KBM-7 (cell line): ENCODE measurements at places on chromosomes 3 and 15.

- no peak for DNase-seq
Observed at GRCh38 chr3:160564949-160565441, 376 bp downstream of the KPNA4 start.

DNA sequence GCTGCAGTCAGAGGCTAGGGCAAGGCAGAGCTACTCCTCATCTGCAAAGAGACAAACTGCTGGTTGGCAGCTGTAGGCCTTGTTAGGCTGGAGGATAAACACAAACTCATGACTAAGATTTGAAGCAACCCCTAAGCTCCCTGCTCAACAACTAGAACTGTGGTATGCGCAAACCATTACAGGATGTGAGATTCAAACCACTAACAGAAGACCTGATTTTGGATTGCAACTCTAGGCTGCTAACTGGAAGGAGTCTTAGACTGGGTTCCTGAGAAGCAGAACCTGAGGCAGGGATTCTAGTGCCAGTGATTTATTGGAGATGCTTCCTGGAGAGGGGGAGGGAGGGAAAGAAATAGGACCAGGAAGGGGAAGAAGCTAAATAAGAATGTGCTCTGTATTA lies 22.5 kb downstream of the CCR4 start:
- DNase-seq, result no peak

DNA sequence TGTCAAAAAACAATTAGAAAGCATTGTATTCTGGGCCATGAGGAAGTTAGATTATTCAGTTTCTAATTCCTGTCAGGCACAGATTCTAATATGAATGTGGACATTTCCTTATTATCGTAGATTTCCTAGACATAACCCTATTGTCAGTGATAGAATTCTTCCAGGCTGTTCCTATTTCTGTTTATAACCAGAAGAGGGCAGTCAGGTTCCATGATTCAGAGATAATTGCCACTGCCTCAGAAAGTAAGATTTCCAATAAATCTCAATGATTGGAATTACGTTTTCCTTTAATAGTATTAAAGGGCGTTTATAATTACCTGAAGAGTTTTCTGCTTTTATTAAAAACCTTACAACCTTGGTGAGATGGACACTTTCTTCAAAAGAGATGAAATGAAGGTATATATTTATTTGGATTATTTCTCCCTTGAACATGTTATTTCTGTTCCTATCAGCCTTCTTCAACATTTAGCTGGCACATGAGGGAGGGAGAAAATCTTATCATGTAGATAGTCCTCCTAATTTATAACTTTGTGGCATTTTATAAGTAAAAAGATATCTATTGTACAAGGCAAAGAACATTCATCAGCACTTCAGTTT lies 439.2 kb downstream of the MCTP2 start:
- DNase-seq, result peak; percentile 49

DNA sequence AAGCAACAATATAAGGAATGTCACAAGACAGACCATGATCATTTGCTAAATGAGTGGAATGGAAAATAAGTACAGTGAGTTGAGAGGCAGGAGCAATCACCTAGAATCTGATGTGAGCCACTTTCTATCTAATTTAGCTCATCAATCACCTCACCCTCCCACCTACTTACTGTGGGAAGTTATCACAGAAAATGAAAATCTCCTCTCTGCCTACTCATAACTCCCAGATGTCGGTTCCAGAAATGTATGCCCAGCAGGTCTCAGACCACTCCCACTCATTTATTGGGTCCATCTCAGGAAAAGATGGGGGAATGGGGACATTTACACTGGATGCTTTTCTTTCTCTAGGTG lies 270.9 kb downstream of the FHIT start:
- DNase-seq, result no peak

DNA sequence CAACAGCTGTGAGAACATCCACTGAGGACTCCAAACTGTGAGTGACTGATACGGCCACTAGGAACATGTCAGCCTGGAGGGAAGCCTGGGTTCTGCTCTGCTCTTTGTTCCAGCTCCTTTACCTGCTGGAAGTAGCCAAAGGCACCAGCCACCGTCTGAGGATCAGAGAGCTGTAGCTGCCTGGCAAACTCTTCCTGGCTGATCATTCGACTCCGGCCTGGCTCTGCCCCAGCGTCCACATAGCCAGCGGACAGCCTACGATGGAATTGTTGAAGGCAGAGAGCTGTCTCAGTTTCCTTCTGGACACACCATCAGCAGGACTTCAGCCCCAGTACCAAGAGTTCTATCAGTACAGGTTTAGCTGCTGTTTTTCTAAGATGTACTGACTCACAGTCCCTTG lies 5.7 kb downstream of the LPCAT4 start:
- no peak for DNase-seq

DNA sequence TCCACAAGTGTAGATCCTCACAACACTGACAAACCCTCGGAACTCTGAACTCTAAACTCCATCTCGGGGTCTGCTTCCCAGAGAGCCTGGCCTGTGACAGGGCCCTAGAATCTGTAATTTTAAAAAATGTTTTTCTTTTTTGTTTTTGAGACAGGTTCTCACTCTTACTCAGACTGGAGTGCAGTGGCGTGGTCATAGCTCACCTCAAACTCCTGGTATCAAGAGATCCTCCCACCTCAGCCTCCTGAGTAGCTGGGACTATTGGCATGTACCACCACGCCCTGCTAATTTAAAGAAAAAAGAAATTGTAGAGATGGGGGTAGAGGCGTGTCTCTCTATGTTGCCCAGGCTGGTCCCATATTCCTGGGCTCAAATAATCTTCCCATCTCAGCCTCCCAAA lies 26.2 kb downstream of the CRABP1 start:
- DNase-seq, result no peak

- DNase-seq, result no peak
Observed at GRCh38 chr3:45509038-45509767, 85.3 kb upstream of the LIMD1 start.

- no peak for DNase-seq
Observed at GRCh38 chr3:197828-198491, 1.4 kb downstream of the CHL1 start.

- DNase-seq, result no peak
Observed at GRCh38 chr3:102682741-102683140, 247.9 kb downstream of the ZPLD1 start.

GRCh38 chr3:177831361-177831760 lies 634.1 kb upstream of the TBL1XR1 start:
- DNase-seq, result no peak

DNA sequence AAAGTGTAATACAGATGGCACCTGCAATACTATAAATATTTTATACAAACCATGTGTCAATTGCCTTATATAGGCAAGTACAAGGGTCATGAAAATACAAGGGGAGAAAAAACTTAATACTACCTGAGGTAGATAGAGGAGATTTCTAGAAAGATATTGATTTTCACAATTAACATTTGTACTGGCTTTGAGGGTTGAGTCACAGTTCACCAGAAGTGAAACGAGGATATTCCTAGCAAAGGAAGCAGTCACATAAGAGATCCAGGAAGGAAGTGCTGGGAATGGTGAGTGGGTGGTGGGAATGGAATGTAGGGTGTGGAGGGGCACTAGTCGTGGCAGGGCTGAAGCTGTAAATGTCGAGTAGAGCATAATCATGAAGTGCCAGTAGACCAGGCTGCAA lies 108.7 kb downstream of the P2RY1 start:
- DNase-seq, result no peak

- no peak for DNase-seq
Observed at GRCh38 chr3:61414456-61414855, 146.9 kb upstream of the PTPRG start.

GRCh38 chr3:5160940-5161858 lies 26.3 kb upstream of the EDEM1 start:
- DNase-seq, result no peak

DNA sequence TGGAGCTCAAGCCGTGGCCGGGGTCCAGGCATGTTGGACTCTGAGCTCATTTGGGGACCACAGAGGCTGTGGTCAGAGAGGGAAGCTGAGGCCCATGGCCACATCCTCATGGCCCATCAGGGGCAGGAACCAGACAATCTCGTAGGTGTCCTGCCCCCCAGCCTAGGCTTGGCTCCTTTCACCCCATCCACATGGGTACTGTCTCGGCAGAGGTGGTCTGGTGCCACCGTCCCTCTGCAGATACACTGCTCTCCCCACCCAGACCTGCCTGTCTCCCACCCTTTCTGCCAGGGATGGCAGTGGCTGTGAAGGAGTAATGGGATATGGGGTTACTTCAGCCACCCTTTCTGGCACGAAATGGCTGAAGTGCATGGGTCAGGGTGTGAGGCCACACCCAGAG lies 7.9 kb downstream of the PRSS50 start:
- no peak for DNase-seq

GRCh38 chr3:184946917-184947316 lies 135.0 kb downstream of the VPS8 start:
- DNase-seq, result no peak

DNA sequence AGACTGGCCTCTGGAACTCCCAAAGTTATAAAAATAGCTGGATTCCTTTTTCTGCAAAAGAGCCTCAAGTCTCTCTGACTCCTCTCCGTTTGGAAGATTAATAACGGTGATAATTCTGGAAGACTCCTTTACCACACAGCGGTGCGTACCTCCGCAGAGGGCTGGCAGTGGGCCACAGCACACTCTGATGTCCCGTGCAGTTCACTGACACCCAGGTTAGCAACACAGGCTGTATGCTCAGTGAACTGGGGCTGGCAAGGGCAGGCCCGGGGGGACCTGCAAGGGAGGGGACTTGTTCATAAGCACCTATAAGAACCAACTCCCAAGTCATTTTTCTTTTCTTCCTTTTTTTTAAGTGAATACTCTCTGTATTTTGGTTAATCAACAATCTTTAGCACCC lies 120.3 kb upstream of the TJP1 start:
- DNase-seq, result no peak

GRCh38 chr3:194178669-194179068 lies 42.7 kb downstream of the HES1 start:
- DNase-seq, result no peak

DNA sequence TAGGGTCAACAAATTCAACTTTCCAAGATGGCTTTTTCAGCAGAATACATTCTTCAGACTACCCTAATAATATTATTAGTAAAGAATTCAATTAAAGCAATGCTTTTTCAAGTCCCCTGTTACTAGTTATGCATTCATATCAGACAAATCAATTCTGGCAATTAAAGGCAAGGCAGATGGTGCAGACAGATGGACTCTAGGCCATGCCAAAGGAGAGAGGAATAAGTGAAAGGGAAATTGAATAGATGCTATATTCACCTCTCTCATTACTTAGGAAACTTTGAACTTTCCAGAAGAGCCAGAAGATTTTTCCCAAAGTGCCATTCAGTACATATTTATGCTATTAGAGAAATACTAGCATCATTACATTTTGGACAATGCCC lies 487.7 kb upstream of the RASGRP1 start:
- no peak for DNase-seq

- DNase-seq, result no peak
Observed at GRCh38 chr3:178950676-178951075, 120.9 kb downstream of the ZMAT3 start.

- DNase-seq, result peak; percentile 40
Observed at GRCh38 chr3:10992017-10992942, at the start of gene SLC6A1. Gene SLC6A1 (plus strand): TSS chr3:10992748. CDS start chr3:11017212, 24,464 bp downstream.

DNA sequence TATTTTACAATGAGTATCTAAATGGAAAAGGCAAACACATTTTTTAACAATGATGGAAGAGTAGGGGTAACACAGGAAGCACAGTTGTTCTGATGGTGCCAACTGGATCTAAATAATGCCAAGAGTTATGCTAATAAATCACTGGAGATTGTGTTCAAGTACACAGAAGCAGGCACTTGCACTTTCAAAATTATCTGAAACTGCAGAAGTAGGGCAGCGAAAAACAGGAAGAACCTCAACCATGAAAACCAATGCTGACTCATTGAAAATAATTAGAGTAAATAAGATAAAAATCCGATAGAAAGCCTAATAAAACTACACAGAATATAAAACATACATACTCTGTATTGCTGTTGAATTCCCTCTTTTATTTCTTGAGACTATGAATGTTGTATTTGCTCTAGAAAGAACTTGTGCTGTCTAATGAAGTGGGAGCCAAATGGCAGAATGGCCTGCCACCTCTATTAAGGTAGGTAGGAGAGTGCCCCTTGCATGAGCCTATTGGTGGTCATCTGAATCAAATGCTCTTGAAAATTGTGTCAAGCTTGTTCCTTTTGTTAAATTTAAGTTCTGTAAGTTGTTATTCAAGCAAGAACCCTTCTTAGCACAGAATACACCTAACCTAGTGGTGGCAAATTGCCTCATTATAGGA lies 93.7 kb downstream of the ABI3BP start:
- peak; percentile 20 for DNase-seq

GRCh38 chr15:22851513-22851912 lies 13.0 kb downstream of the NIPA2 start:
- no peak for DNase-seq

DNA sequence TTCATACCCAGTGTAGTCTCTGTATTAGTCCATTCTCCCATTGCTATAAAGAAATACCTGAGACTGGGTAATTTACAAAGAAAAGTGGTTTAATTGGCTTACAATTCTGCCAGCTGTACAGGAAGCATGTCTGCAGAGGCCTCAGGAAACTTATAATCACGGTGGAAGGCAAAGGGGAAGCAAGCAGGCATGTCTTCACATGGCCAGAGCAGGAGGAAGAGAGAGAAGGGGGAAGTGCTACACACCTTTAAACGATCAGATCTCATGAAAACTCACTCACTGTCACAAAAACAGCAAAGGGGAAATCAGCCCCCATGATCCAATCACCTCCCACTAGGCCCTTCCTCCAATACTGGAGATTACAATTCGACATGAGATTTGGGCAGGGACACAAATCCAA lies 6.3 kb upstream of the PARP14 start:
- DNase-seq, result peak; percentile 83

DNA sequence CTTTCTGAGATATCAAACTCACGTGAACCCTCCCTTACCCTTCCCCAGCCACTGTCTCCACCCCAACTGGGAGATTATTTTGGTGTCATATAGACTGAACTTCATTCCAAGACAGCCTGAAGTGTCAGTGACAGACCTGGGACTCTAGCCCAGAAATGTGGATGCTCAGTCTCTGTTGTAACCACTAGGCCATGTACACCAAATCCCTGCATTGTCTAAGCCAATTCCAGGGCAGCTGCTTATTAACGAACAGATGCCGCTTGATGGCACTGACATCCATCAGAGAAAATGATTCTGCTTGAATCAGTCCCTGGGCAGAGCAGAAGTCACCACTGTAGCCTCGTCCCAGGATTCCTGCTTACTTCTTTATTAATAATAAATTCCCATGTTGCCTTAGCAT lies 305.5 kb downstream of the GRM7 start:
- no peak for DNase-seq
